ENCODE measurements at places on chromosomes 6 and 20. TPM values are rescaled to one million over a fixed set of nuclear protein-coding genes. Genes with fewer than 3 reads are reported as not detected.

GRCh38 chr6:108650781-108651180 is 90.1 kb downstream of the FOXO3 start:
- H3K36me3 ChIP-seq, result no peaks in the 10 kb centered on the region
- no peak overlapping the region for H3K4me3 ChIP-seq
- DNase-seq, result no peak
- H3K4me1 ChIP-seq, result peaks cover 40% of the 10 kb centered on the region

DNA sequence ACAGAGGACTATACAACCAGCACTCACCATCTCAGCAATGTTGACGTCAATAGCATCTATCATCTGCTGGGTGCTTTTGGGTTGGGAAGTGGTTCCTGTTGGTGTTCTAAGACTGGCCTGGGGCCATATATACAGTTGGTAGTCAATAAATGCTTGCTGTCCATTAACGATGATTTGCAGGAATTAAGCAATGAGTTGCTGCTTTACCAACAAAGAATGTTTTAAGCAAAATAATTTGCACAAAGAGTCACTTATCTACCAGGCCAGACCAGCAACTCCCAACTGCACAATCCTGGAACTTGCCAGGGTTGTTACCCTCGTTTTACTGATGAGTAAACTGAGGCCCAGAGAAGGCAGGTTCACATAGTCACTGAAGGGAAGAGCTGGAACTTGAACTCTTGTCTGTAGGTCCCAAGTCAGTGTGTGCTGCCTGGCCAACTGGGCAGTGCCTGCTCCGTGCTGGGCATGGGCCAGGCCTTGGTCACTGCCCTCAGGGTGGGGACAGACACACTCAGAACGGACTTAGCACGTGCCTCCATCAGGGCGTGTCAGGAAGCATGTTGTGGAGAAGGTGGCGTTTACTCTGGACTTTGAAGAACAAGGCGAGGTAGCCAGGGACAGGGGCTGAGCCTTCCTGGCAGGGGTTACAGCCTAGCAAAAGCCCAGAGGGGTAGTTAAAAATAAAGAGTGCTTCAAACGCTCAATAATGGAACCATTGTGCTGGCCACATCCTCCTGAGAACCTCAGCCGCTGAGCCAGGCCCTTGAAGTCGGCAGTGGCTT is 2.5 kb upstream of the SRC start:
- no peaks in the 10 kb centered on the region for H3K27me3 ChIP-seq
- no peak overlapping the region for H3K27ac ChIP-seq
- DNase-seq, result peak; percentile 30
- no peak overlapping the region for H3K4me3 ChIP-seq
- H3K4me1 ChIP-seq, result peaks cover 5% of the 10 kb centered on the region

GRCh38 chr6:16544006-16544405 is 217.3 kb downstream of the ATXN1 start:
- no peaks in the 10 kb centered on the region for H3K27me3 ChIP-seq
- H3K4me3 ChIP-seq, result no peak overlapping the region
- no peak for DNase-seq
- H3K4me1 ChIP-seq, result no peaks in the 10 kb centered on the region
- no peaks in the 10 kb centered on the region for H3K36me3 ChIP-seq

DNA sequence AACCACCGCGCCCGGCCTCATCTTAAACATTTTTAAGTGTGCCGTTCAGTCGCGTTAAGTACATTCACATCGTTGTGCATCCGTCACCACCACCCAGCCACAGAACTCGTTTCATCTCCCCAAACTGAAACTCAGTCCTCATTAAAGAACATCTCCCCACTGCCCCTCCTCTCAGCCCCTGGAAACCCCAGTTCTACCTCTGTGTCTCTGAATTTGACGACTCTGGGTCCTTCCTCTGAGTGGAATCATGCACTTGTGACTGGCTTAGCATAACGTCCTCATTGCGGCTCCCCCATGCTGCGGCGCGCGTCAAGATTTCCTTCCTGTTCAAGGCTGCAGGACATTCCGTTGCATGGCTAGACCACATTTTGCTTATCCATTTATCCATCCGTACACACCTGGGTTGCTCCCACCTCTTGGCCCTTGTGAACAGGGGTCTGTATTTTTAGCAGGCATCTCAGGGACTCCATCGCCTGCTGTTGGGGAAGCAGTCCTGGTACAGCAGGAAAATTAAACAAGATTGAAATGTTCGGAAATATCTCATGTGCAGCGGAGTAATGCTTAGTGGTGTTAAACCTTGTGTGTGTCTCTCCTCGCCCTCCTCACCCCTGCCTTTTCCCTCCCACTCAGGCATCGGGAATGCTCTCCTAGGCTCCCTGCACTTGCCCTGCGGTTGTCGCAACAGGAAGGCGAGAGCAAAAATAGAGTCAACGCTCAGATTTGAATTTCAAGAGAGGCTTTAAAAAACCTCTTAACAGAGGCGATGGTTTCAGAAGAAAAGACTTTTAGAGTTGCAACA is 127.9 kb downstream of the PXDC1 start:
- no peak overlapping the region for H3K27ac ChIP-seq
- no peaks in the 10 kb centered on the region for H3K27me3 ChIP-seq
- DNase-seq, result no peak
- H3K4me1 ChIP-seq, result no peaks in the 10 kb centered on the region
- no peak overlapping the region for H3K4me3 ChIP-seq

DNA sequence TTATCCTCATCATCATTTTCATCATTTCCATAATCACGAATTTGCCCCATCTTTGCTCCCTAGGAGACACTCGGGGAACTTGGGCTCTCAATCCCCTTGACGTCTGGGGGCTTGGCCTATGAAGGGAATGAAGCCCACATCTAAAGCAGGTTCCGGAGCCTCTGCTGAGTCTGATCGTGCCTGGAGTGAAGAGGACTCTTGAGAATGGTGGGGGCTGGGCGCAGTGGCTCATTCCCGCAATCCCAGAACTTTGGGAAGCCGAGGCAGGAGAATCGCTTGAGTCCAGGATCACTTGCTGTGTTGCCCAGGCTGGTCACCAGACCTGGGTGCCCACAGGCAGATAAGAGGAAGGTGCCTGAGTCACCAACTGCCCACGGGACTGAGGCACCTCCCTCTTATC is 114.5 kb downstream of the SYCP2 start:
- H3K4me3 ChIP-seq, result no peak overlapping the region
- DNase-seq, result no peak
- peaks cover 8% of the 10 kb centered on the region for H3K4me1 ChIP-seq
- no peaks in the 10 kb centered on the region for H3K36me3 ChIP-seq

Gene OR2J1
- not detected for total RNA-seq

Gene MYCT1
- 6.3 TPM for total RNA-seq

DNA sequence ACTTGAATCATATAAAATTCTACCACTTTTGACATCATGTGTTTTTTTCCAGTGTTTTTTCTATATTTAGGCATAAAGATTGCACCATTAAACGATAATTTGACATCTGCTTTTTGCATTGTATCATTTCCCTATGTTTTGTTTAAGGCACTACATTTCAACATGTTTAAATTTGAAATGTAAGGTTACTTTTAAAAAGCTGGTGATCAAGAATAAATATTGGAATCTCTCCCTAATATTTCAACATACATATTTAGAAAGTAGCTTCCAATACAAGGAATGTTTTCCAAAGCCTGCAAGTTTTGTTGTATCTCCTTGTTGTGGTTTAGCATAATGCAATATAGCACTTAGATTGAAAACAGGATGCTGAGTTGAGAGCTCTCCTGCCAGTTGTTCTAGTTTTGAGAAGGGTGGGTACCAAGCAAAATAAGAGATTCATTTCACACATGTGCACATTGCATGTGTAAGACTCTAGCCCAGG is 76.5 kb downstream of the SYNJ2 start:
- peaks cover 11% of the 10 kb centered on the region for H3K4me1 ChIP-seq
- no peak for DNase-seq

DNA sequence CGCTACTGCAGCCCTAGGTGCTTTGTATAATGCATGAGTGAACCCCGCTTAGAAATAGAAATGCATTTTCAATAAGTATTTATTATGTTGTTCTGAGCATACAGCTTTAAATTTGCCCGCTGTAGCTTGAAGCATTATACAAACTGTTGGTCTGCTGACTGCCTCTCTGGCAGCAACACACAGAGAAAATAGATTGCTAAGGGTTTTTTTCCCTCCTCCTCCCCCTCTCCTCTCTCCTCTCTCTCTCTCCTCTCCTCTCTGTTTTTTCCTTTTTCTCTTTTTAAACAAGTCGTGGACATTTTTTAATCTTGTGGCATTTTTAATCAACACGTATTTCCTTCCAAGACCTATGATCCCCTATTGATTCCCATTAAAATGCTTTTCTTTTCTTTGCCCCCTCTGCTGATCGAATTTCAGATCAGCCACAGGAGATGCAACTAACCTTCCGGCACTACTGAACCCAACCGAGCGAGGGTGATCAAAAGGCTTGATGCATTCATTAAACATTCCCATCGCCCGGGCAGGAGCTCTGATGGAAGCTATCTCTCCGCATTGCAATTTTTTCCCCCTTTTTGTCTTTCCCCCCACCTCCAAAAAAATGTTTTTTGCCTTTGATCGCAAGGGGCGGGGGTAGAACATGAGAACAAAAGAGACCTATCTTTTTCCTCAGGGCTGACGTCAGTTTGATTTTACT is 90.7 kb upstream of the ARID1B start:
- H3K36me3 ChIP-seq, result no peaks in the 10 kb centered on the region
- peak overlapping the region; percentile 79 for H3K4me3 ChIP-seq
- DNase-seq, result peak; percentile 28
- no peaks in the 10 kb centered on the region for H3K27me3 ChIP-seq

DNA sequence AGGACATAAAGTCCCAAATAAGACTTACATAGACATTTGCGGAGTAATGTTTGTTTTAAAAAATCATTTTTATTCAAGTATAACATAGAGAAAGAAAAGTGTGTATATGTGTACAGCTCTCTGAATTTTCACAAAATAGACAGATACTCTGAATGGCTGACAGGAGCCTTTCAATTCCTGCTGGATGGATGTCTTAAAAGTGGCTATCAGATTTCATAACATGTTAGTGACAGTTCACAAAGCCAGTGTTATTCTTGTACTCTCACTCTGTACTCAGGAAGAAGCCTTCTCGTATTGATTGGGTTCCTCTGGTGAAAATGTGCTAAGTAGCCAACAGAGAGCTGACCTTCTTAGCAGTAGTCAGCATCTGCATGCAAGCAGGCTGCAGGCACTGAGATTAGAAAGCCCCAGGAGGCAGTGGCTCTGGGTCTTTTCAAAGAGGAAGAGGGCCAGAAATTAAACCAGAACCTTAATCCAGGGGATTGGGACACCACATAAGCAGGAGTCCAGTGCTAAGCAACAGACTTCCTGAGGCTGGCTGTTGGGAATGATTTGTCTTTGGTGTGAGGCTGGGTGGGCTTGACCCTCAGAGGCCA is 19.7 kb downstream of the SLC17A4 start:
- no peak overlapping the region for H3K4me3 ChIP-seq
- no peaks in the 10 kb centered on the region for H3K4me1 ChIP-seq
- DNase-seq, result no peak
- H3K36me3 ChIP-seq, result no peaks in the 10 kb centered on the region
- no peaks in the 10 kb centered on the region for H3K27me3 ChIP-seq
- no peak overlapping the region for H3K27ac ChIP-seq

GRCh38 chr6:2643130-2643529 is 107.6 kb downstream of the MYLK4 start:
- no peaks in the 10 kb centered on the region for H3K4me1 ChIP-seq
- H3K4me3 ChIP-seq, result no peak overlapping the region
- no peaks in the 10 kb centered on the region for H3K36me3 ChIP-seq
- no peak for DNase-seq
- H3K27ac ChIP-seq, result no peak overlapping the region
- no peaks in the 10 kb centered on the region for H3K27me3 ChIP-seq

Gene OR2J3
- total RNA-seq, result 0.12 TPM
